ENCODE measurements at places on chromosomes 6 and 20.
A peak's percentile ranks its signal among the peaks of the same experiment; 100 is the strongest.

DNA sequence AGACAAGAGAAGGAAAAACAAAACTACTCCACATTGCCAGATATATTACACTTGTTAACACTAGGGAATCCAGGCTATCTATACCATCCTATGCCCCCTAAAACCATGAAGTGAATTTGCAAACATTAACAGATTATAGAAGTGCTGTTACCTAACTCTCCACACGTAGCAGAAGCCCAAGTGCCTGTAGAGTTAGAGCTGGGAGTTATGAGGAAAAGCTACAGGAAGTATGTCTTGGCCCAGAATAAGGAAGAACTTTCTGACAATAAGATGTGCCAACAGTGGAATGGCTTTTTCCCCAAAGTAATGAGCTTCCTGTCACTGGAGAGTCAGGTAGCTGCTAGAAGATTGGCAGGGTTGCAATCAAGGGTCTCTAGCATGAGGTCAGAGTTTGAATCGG lies 32.5 kb downstream of the ADGRG6 start:
- DNase-seq: no peak

DNA sequence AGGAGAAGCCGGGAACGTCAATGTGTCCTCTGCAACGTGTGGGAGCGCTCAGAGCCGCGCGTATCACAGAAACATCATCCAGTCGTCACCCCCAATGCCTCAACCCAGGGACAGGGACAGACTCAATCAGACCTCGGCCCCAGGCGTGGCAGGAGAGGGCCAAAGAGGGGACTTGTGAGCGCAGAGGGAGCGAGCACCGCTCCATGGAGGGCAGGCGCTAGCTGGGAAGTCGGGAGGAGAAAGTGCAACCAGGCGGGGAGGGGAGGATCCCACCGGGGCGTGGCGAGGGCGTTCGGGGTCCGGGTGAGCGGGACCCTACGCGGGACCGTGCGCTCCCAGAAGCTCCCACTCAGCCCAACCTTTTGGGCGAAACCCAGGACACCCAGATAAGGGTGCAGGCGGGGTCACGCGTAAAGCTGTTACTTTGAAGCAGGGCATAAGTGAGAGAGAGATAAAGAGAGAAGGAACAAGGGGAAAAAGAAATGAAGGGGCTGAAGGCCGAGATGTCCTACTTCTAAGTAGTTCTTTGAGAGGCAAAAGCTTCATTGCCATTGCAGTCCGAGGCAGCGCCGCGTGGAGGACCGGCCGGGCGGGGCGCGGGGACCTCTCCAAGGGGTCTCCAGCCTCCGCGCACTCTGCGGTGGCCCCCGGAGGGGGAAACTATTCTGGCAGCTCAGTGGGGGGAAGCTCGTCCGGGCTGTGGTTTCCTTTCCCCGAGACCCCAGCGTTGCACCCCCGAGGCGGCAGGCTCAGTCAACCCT lies 862 bp upstream of the SOBP start:
- no peak for DNase-seq

GRCh38 chr20:34069341-34070078 lies 42.5 kb downstream of the EIF2S2 start:
- DNase-seq: peak; percentile 47

DNA sequence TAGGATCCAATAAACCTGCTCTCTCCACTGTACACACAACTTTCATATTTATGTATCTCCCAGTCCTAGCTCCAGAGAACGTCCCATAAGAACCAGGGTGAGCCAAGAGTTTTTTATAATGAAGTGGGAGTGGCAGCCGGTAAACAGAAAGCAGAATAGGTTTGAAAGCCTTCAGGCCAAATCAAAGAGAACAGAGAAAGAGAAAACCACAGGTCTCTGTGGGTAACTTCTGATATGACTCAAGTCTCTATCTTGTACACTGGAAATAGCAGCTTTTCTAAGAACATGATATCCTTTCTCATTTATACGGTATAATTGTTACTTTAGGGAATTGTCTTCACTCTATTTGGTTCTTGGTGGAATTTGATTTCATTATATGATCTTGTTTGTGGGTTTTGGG lies 273.6 kb downstream of the PACRG start:
- no peak for DNase-seq

DNA sequence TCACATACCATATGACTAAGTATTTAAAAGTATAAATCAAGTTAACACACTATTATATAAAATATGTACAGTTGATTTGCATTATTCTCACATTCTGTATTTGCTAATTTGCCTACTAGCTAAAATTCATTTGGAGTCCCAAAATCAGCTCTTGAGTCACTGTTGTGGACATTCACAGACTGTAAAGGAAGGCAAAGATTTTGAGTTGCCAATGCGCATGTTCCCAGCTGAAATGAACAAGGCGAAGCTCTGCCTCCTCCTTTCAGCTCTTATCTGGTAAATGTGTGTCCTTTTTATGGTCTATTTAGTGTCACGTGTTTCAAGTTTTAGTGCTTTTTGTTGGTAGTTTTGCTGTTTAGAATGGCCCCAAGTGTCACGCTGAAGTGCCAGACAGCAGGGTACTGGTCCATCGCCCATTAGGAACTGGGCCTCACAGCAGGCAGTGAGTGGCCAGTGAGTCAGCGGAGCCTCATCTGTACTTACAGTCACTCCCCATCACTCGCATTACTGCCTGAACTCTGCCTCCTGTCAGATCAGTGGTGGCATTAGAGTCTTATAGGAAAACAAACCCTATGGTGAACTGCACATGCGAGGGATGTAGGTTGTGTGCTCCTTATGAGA lies 87.2 kb upstream of the ADTRP start:
- DNase-seq: no peak

- DNase-seq: no peak
Measured at GRCh38 chr20:49136817-49137571, 51.1 kb downstream of the STAU1 start.

GRCh38 chr6:27168108-27168507 lies 79.4 kb upstream of the PRSS16 start:
- no peak for DNase-seq

DNA sequence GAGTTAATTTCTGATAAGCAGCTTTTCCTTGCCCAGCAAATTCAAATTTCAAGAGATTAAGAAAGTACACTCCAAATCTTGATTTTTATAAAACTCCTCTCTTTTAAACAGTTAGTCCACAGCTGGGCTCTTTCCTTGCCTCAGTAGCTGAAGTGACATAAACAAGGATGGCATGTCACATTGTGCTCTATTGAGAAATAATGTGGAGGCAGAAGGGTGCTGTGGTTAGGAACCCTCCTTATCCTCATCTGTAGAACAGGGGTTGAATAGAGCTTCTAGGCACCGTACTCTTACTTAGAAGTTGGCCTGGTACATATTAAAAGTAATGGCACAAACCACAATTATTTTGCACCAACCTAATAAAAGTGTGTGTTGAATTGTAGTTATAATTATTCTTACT lies 70.3 kb downstream of the RSPO3 start:
- no peak for DNase-seq

GRCh38 chr6:90397929-90398674 lies 101.5 kb upstream of the BACH2 start:
- peak; percentile 77 for DNase-seq

- DNase-seq: no peak
Measured at GRCh38 chr6:108476376-108476775, 84.3 kb upstream of the FOXO3 start.

- DNase-seq: no peak
Measured at GRCh38 chr6:157879873-157880254, 56.8 kb downstream of the SNX9 start.

GRCh38 chr6:20159781-20160540 lies 52.3 kb downstream of the MBOAT1 start:
- no peak for DNase-seq

DNA sequence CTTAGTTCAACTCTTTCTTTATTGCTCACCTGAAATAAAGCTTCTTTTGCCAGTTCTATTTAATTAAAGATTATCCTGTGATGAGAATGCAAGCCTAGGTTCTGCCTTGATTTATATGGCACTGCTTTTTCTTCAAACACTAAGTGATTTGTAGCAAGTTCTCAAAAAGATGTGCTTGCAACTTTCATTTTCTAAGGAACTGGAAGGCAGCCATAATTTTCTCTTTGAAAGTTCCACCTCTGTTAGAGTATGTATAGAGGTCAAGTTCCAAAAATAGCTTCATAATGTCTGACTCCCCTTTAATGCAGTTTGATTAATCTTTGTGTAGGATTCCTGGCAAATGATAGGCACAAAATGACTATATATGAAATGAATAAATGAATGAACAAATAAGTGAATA lies 528.3 kb upstream of the FLRT3 start:
- DNase-seq: no peak

DNA sequence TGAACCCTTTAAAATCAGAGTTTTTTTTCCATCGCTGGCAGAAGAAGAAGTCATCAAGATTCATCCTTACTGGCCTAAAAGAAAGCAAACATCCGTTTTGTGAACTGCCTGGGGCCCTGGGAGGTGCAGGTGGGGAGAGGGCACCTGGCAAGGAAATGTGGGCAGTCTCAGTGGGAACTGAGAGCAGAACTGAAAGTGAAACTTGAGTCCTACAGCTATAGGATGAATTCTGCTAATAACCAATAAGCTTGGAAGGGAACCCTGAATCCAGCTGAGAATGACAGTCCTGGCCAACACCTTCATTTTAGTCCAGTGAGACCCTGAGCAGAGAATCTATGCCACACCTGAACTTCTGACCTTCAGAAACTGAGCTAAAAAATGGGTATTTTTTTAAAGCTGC lies 130.1 kb upstream of the ASCC3 start:
- peak; percentile 42 for DNase-seq

GRCh38 chr6:17928514-17929430 lies 58.7 kb downstream of the KIF13A start:
- no peak for DNase-seq

- DNase-seq: no peak
Measured at GRCh38 chr20:19701429-19701828, 56.6 kb upstream of the RIN2 start.

DNA sequence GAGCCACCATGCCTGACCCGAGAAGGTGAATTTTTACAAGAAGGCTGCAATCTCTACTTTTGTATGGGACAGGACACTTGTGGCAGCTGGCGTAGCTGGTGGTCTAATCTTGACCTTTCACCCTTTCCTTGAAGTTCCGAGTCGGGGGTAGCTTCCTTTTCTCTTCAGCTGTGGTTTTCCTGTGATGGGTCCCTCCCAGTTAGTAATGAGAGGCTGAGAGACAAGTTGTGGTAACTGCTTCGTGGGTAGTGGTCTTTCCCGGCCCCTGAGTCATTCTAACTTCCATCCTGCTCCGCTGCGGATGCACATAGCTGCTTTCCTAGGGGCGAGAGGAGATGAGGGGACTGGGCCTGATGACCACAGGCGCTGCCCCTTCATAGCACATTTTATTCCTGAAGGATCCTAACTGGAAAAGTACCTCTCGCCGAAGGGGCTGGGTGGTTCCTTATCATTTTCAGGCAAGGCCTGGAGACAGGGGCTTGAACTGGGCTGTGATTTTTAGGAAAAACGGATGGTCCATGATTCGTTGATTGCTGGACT lies 3.1 kb downstream of the SYNJ2 start:
- no peak for DNase-seq

- DNase-seq: no peak
Measured at GRCh38 chr6:129902681-129903080, 41.6 kb upstream of the TMEM244 start.
